Amniotic stem cell (primary cell): ENCODE measurements at places on chromosomes 13 and 19.

- DNase-seq, result no peak
Measured at GRCh38 chr13:48738311-48738710, 84.6 kb downstream of the CYSLTR2 start.

DNA sequence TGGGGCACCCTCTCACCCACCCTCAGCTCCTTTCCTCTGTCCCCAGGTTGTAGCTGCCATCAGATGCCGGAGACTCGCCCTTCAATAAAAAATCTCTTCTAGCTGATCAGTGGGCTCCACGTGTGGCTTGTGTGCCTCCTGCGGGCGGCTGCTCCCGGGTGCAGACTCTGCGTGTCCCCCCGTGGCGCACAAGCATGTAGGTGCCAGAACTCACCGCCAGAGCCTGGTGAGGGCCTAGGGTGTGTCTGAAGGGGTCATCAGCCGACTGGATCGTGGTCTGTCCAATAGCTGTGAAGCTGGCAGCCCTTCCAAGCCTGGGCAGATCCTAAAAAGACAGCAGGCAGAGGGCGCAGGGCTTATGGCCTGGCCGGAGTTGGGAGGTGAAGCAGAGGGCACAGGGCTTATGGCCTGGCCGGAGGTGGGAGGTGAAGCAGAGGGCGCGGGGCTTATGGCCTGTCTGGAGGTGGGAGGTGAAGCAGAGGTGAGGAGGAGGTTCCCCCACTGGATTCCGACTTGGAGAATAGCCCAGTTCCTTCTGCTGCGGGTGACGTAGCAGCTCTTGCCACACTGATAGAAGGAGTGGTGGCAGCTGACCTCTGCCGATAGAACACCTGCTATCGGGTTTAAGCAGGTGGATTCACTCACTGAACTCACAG, 11.7 kb downstream of the NOP53 start:
- no peak for DNase-seq

DNA sequence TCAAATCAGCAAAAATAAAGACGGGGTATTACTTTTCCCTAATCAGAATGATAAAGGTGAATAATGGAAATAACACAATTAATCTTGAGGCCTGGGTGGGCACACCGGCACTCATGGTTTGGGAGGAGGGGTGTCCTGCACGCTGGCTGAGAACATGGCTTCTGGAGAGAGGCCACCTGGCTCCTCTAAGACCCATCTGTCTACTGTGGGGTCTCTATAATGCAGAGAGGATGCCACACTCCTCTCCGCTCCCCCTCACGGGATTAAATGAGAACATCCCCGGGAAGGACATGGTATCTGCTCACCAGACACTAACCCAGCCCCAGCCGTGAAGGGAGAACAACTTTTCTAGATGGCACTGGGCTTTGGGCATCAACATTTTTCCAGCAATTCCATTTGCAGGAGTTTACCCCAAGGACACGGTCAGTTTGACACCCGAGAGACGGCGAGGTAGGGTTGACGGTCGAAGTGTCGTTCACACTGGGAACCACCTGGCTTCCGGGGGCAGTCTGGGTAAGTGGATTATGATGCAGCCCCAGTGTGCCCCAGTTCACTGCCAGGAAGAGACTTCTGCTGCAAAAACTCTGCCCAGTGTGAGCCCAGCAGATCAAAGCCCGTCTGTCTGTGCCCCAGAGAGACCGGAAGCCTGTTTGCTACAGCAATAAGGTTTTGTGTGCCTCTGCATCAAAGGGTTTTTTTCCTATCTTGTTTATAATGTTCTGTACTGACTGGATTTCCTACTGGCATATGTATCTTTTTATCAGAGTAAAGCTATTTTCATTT, 56.6 kb downstream of the CEBPG start:
- no peak for DNase-seq

GRCh38 chr19:30864391-30865215, 484.6 kb downstream of the TSHZ3 start:
- DNase-seq, result no peak

- no peak for DNase-seq
Measured at GRCh38 chr13:111912991-111913760, 153.8 kb upstream of the SOX1 start.

- DNase-seq, result no peak
Measured at GRCh38 chr19:18293642-18294466, 12.4 kb upstream of the JUND start.

DNA sequence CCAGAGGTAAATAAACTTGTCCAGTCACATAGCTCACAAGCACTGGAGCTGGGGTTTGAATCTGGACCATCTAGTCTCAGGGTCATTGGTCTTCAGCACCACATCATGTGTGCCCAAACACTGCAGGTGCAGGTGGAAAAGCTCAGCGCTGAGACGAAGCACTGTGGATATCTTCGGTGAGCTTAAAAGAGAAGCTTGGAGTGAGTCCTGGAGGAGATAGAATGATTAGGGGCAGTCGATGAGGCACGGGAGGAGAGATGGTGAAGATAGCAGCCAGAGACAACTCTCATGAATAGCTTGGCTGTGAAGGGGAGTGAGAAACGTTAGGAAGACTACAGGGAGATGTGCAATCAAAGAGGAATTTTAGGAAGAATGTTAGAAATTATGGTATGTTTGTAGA, 389.3 kb downstream of the FGF9 start:
- DNase-seq, result no peak

- DNase-seq, result no peak
Measured at GRCh38 chr19:5971714-5972354, 6.1 kb downstream of the RANBP3 start.

DNA sequence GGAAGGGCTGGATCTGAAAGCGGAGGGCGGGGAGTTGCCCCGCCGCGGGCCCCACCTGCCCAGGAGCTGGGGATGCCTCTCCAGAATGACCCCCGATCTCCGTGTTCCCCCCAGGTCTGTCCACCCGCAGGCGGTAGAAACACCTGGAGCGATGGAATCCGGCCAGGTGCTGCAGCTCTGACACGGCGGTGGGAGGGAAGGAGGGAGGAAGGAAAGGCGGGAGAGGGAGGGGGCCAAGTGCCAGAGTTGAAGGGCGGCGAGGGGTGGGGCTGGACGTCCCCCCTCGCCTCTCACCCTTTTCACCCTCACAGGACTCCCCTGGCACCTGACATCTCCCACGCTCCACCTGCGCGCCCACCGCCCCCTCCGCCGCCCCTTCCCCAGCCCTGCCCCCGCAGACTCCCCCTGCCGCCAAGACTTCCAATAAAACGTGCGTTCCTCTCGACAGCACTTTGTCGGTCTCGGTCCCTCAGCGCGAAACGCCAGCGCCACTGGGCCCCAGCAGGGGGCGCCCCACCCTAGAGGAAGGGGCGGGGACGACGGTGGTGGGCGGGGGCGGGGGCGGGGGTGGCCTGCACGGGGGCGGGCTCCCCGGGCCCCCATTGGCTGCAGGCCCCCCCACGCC, 337 bp upstream of the FXYD7 start:
- DNase-seq, result no peak

DNA sequence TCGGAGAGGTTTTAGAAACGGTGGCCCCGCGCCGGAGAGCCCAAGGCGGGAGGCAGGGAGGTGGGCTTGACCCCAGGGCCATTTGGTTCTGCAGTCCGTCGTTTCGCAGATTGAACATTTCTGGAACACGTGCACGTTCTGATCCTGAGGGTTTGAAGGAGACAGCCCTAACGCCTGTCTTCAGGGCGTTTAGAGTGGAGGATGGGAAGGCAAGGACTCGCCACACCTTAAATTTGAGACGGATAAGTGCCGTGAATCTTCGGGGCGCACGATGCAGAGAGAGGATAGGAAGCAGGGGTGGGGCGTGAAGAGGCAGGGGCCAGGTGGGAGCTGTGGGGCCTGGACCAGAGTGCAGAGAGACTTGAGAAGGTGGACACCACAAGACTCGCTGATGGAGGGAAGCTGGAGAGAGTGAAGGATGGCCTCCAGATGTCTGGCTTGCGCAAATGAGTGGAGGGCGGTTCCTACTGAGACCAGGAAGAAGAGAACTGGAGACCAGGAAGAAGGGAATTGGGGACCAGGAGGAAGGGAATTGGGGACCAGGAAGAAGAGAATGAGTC, 804 bp upstream of the MIER2 start:
- no peak for DNase-seq

DNA sequence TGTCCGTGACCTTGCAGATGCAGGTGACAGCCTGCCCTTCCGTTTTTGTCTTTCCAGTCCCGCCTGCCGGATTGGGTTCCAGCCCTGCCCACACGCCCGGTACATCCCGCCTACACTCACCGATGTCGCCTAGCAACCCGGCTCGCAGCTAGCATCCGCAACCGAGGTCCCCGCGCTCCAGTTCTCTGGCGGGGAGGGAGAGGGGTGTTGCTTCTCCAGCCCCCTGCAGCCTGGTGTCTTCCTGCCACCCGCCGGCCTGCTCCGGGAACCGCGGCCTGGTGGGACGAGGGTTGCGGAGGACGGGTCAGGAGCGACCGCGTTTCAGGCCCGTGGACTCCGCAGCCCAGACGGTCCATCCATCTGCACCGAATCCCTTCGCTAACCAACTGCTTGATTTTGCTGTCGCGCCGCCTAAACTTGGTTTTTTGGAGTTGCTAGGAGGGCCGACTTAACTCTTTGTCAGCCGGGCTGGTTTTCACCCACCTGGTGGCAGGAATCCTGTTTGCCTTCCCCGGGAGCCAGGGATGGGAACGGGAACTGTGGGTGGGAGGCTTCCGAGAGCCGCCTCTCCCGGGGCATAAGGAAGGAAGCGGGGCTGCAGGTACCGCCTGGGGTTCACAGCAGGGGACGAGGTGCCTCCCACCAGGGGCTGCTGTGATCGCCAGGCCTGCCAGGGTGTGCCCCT, 15.4 kb upstream of the MATK start:
- DNase-seq, result no peak

GRCh38 chr19:56162258-56162657, 13.6 kb upstream of the GALP start:
- DNase-seq, result no peak

DNA sequence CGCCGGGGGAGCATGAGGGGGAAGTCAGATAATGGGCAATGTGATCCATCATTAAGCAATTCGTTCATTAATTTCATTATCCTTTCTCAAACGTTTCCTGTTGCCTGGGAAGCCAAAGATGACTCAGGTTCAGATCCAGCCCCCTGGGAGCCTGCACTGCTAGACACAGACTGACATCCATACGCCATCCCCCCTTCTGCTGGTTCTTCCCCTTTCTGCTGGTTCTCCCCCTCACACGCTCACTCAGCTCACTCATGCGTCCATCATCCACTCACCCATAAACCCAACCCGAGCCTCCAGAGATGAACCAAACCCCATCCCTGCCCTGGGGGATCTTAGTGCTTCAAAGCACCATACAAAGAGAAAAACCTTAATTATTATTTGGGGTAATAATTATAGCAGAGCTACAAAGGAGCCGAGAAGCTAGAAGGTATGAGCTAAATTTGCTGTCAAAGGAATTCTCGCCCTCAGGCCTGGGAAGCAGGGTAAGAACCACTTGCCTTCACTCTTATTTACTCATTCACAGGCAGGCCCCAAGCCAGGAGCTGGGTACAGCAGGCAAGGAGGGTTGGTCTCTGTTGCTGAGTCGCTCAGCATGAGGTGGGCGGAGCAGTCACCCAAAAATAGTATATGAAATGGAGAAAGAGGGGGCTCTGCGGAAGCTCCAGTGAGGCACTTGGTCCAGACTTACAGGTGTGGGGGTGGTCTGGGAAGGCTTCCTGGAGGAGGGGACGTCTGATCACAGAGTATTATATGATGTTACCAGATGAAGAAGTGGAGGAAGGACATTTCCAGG, 7.0 kb upstream of the ZNF444 start:
- no peak for DNase-seq

GRCh38 chr13:41548031-41548430, 90.7 kb downstream of the RGCC start:
- no peak for DNase-seq

DNA sequence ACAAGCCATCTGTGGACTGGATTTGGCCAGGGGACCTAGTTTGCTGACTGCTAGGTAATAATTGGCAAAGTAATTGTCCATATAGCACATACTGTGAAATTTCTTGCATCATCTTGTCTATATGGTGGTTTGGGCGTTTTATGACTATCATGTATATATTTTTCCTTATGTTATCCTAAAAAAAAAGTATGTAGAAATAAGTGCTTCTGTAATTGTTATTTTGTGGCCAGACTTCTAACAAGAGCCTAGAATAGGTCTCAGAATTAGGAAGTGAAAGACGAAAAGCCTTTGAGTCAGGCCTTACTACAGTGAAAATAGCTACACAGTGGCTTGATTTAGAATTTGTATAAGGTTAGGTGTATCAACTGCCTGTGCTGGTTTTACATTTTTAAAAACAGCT, 4.2 kb downstream of the FNDC3A start:
- DNase-seq, result no peak

DNA sequence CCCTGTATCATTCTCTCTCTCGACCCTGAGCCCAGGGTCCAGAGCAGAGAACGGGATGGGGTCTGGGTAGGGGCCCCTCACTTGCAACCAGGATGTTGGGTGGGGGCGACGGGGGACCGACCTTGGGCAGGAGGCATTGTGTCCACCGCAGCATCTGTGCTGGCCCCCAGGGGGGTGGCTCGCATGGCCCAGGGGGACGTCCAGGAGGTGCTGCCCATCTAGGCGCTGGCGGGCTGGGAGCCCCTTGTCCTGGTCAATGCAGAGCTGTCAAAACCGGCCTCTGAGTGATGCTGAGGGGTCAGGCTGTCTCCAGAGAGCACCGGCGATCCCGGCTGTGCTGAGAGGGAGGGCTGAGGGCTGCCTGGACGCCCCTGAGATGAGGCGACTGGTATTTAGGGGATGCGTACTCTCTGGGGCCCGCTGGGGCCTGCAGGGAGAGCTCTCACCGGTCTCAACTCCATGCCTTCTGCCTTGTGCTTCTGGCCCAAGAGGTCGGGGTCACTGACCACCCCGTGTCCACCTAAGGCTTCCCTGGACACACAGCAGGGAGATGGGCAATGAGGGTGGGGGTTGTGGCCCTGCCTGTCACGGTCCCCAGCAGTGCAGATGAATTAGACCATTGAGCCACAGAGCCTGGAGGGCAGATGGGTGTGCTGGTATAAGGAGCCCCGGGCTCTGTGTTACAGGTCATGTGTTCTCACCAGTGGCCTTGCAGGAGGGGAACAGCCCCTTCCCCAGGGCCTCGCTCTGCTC, 8.6 kb downstream of the RPS9 start:
- no peak for DNase-seq

DNA sequence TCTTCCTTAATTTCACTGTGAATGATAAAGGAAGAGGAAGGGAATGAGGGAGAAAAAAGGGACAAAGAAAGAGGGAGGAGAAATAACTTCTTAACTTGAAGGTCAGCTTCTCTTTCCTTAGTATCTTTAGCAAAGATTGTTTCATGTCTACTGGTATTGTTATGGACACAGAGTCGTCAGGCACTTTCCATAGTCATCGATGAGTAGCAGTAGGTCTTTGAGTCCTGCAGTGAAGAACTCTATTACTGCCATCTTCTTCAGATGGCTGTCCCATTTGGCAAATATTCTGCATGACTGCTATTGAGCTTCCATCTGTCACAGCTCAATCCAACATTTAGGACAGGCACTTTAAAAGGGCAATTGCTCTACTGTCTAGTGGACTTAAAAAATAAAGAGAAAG, 2463.1 kb downstream of the PCDH9 start:
- no peak for DNase-seq

- DNase-seq, result no peak
Measured at GRCh38 chr13:40241125-40241798, 425.2 kb downstream of the FOXO1 start.

- DNase-seq, result no peak
Measured at GRCh38 chr13:94987081-94987480, 274.7 kb upstream of the SOX21 start.
